ENCODE measurements at places on chromosomes 5 and 9. TPM values are rescaled to one million over a fixed set of nuclear protein-coding genes. Genes with fewer than 3 reads are reported as not detected.

Gene OMD
- 6.5 TPM for total RNA-seq

Gene PIP5K1B
- 38.3 TPM for total RNA-seq

Gene CTNND2
- 11.2 TPM for total RNA-seq

Gene MLANA
- total RNA-seq: not detected

Gene SPOCK1
- total RNA-seq: 89.4 TPM

Gene OTP
- total RNA-seq: not detected

Gene PKN3
- total RNA-seq: 4.4 TPM

Gene IGFBPL1
- total RNA-seq: 0.32 TPM

Gene DNAJA1
- 116 TPM for total RNA-seq

Gene SPATA24
- 4.4 TPM for total RNA-seq

DNA sequence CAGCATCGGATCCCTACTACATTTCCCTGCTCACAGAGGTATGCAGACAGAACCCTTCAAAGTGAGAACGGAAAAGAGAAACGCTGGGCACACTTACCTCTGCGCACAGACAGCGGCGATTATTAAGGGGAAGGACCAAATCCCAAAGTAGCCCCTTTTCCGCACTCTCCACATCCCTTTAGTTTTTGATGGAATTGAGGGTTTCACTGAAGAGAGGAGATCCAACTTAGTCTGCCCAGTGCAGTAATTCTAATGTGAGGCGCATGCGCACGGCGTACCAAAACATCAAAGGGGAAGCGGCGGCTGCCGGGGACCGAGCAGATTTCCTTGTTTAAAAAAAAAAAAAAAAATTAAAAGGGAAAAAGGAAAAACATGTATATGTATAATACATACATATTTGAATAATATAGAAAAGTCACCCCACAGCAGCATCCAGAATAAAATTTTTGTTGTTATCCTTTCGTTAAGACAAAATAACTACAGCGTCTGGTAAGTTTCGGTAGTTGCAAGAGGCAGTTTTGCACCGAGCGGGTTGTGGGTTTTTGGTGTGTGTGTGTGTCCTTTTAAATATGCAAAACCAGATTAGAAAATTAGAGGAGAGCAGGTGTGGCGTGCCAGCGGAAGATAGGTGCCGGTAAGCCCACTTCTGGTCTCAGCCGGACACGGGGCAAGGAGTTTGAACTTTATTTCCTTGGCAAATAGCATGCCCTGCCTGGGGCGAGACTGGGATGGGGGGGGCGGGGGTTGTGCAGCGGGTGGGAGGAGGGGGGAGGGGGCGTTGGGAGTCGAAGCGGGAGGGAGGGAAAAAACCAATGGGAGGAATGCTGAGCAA is at the start of gene GABRB2:
Gene GABRB2, minus strand, starts transcription at position 256 of the 832 bp plus-strand sequence. Its CDS starts 82 bp downstream, at position 174.
- H3K4me3 ChIP-seq: peak within 1 kb of the TSS; percentile 10
- peaks cover 21% of the 10 kb centered on the region for H3K27me3 ChIP-seq
- no peak within 1 kb of the TSS for H3K27ac ChIP-seq
- no peak for DNase-seq
- no peaks in the 10 kb centered on the region for H3K4me1 ChIP-seq

GRCh38 chr5:122906768-122907167 is 61.4 kb downstream of the SNX24 start:
- no peaks in the 10 kb centered on the region for H3K36me3 ChIP-seq
- no peaks in the 10 kb centered on the region for H3K27me3 ChIP-seq
- H3K27ac ChIP-seq: no peak overlapping the region
- H3K4me1 ChIP-seq: no peaks in the 10 kb centered on the region
- no peak for DNase-seq

GRCh38 chr5:31232273-31232888 is 38.9 kb downstream of the CDH6 start:
- DNase-seq: no peak
- no peak overlapping the region for H3K4me3 ChIP-seq
- no peaks in the 10 kb centered on the region for H3K27me3 ChIP-seq
- no peaks in the 10 kb centered on the region for H3K36me3 ChIP-seq
- no peaks in the 10 kb centered on the region for H3K4me1 ChIP-seq
- no peak overlapping the region for H3K27ac ChIP-seq

DNA sequence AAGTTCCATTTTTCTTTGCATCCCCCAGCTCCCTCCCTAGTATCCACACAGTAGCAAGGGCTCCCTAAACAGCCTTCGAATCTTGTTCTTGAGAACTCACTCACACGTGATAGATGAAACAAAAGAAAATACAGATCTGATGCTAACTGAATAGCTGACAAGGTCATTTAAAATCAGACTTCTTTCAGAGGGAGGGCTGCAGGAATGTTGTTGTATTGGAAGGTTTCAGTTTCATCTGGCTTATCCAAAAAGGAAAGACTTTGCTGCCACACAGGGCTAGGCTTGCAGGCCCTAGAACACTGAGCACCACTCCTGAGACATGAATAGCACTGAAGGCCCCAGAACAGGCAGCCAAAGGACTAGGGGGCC is 3.2 kb downstream of the CD180 start:
- H3K27ac ChIP-seq: no peak overlapping the region
- H3K4me1 ChIP-seq: no peaks in the 10 kb centered on the region
- H3K4me3 ChIP-seq: no peak overlapping the region
- no peak for DNase-seq

GRCh38 chr9:32875242-32875641 is 91.9 kb downstream of the TMEM215 start:
- H3K27me3 ChIP-seq: no peaks in the 10 kb centered on the region
- H3K4me1 ChIP-seq: no peaks in the 10 kb centered on the region
- H3K36me3 ChIP-seq: no peaks in the 10 kb centered on the region
- no peak overlapping the region for H3K4me3 ChIP-seq
- no peak overlapping the region for H3K27ac ChIP-seq

- no peaks in the 10 kb centered on the region for H3K4me1 ChIP-seq
- DNase-seq: no peak
- no peaks in the 10 kb centered on the region for H3K36me3 ChIP-seq
- H3K27me3 ChIP-seq: no peaks in the 10 kb centered on the region
These were observed 6.8 kb upstream of the CEP120 start for GRCh38 chr5:123429993-123430392.

GRCh38 chr5:14257995-14258403 is 114.9 kb downstream of the TRIO start:
- no peak for DNase-seq
- no peak overlapping the region for H3K4me3 ChIP-seq
- H3K27me3 ChIP-seq: no peaks in the 10 kb centered on the region

DNA sequence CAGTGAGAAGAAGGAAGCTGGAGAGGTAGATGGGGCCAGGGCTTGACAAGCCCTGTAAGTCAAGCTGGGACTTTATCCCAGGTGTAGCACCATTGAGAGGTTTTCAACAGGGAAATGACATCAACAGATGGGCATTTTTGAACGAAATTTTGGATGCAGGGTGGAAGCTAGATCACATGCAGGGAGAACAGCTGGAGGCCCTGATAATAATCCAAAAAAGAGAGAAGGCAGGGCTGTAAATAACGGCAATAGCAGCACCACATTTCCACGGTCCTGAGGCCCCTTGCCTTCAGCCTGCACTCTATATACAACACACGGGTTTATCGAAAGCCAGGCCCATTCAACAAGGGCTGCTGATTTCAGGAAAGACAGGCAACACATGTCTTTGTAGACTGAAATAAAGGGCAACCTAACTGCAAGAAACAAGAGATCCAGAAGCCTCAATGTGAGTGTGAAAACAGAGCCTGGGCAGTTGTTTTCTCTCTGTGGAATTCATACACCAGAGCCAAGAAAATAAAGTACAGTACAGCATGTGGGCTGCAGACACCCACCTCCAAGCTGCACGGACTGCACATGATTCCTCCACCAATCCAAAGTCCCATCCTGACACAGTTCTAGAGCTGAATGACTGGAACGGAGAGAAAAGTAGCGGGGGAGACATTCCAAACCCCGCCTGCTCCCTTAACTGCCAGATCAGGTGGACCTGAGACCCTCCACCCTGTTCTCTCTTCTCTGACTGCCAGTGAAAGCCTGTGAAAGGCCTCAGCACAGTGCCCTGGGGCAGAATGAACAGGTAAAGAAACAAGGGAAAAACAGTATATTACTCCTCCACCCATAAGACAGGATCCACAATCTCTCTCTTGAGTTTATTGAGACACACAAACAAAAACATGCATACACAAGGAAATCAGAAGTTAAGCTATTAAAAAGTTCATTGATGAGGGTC is 36.3 kb downstream of the KLHL3 start:
- H3K36me3 ChIP-seq: no peaks in the 10 kb centered on the region
- no peak for DNase-seq
- H3K27ac ChIP-seq: no peak overlapping the region
- H3K4me3 ChIP-seq: no peak overlapping the region
- no peaks in the 10 kb centered on the region for H3K4me1 ChIP-seq
- no peaks in the 10 kb centered on the region for H3K27me3 ChIP-seq

DNA sequence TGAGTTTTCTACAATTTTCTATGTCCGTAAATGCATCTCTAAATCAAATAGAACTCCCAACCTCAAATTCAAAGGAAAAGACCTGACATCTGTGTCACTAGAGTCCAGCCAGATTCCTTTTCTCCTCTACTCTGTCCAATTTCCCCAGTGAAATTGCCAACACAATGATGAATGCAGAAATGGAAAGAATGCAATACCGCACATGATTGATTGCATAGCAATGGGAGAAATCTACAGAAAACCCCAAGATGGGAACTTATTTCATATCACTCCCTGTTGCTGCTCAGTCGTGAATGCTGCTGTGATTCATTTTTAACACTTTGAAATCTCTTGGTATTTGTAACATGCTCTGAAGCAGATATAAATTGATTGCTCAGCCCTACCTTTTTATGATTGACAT is 355.1 kb upstream of the TUSC1 start:
- no peak overlapping the region for H3K27ac ChIP-seq
- H3K4me1 ChIP-seq: no peaks in the 10 kb centered on the region

GRCh38 chr9:106757514-106757913 is 105.5 kb upstream of the ZNF462 start:
- no peak overlapping the region for H3K4me3 ChIP-seq
- DNase-seq: no peak
- no peak overlapping the region for H3K27ac ChIP-seq
- H3K4me1 ChIP-seq: no peaks in the 10 kb centered on the region
- no peaks in the 10 kb centered on the region for H3K27me3 ChIP-seq

DNA sequence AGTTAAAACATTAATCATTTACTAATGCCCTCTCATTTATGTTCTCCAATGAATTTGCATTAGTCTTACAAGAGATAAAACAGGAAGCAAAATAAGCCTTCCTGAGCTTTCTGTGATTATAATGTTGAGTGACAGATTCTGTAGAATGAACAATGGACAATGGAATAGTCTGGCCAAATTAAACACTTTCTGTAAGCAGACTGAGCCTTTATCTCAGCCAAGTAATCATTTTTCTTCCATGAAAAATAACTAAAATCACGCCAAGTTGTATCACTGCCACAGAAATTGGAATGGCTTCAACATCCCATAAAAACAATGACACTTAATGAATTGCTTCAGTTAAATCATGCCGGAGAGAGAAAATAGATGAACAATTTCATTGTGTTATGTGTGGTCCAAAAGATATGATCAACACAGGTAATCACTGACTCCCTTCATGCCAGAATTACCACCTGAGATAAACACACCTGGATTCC is 63.0 kb downstream of the TSSK1B start:
- H3K4me1 ChIP-seq: no peaks in the 10 kb centered on the region
- H3K27me3 ChIP-seq: no peaks in the 10 kb centered on the region
- no peaks in the 10 kb centered on the region for H3K36me3 ChIP-seq
- DNase-seq: no peak

DNA sequence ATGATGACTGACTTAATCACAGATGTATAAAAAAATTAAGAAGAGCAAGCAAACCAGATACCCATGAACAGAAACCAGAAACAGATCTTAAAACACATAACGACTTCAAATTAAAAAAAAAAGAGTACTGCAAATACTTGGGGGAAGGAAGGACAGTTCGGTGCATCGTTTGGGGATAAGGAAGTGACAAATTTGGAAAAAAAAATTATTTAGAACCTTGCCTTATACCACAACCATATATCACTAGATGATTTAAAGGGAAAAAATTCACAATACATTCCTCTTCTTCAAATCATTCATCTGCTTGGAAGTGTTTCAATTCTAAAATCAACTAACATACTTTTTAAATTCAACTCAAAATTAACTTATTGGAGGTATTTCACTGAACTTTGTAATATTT is 1038.6 kb upstream of the DMAC1 start:
- no peak for DNase-seq
- no peaks in the 10 kb centered on the region for H3K4me1 ChIP-seq
- H3K36me3 ChIP-seq: no peaks in the 10 kb centered on the region
- no peak overlapping the region for H3K4me3 ChIP-seq
- no peak overlapping the region for H3K27ac ChIP-seq

DNA sequence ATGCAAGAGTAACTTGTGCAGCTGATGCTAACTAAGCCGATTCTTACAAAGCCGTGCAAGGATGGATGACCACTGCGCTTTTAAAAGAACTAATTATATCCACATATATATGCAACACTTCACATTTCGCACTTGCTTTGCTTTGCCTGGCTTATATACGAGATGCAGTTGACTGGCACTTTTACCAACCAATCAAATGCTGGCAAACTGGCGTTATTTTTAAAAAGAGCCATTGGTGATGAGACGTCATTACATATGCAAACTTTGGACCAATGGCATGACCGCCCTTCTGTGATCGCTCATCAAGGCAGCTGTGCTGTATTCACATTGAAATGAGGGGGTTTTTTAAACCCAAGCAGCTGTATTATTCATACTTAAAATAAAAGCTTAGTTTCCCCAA is 1147.7 kb upstream of the WWC1 start:
- H3K4me3 ChIP-seq: no peak overlapping the region
- H3K27ac ChIP-seq: no peak overlapping the region
- no peaks in the 10 kb centered on the region for H3K4me1 ChIP-seq
- DNase-seq: no peak
- H3K36me3 ChIP-seq: no peaks in the 10 kb centered on the region

GRCh38 chr5:125440905-125441304 is 694.5 kb upstream of the ZNF608 start:
- H3K4me1 ChIP-seq: no peaks in the 10 kb centered on the region
- no peaks in the 10 kb centered on the region for H3K36me3 ChIP-seq
- no peak overlapping the region for H3K27ac ChIP-seq
- DNase-seq: no peak
- no peaks in the 10 kb centered on the region for H3K27me3 ChIP-seq
- H3K4me3 ChIP-seq: no peak overlapping the region

GRCh38 chr5:136840601-136841000 is 475.3 kb upstream of the TRPC7 start:
- no peaks in the 10 kb centered on the region for H3K4me1 ChIP-seq
- H3K4me3 ChIP-seq: no peak overlapping the region
- no peaks in the 10 kb centered on the region for H3K36me3 ChIP-seq
- no peak for DNase-seq
- no peak overlapping the region for H3K27ac ChIP-seq
- no peaks in the 10 kb centered on the region for H3K27me3 ChIP-seq

GRCh38 chr9:134730761-134731496 is 89.3 kb downstream of the COL5A1 start:
- H3K27me3 ChIP-seq: no peaks in the 10 kb centered on the region
- H3K27ac ChIP-seq: no peak overlapping the region
- H3K36me3 ChIP-seq: no peaks in the 10 kb centered on the region
- no peak overlapping the region for H3K4me3 ChIP-seq

- no peaks in the 10 kb centered on the region for H3K36me3 ChIP-seq
- no peaks in the 10 kb centered on the region for H3K27me3 ChIP-seq
- no peak for DNase-seq
- no peak overlapping the region for H3K4me3 ChIP-seq
These were observed 30.7 kb upstream of the GPX3 start for GRCh38 chr5:150989695-150990094.

Measured in prostate gland (tissue), 2 donors.